ENCODE measurements at places on chromosomes 16 and 17.

- no peak for DNase-seq
These were observed 2.7 kb downstream of the METRN start for GRCh38 chr16:717450-718245.

DNA sequence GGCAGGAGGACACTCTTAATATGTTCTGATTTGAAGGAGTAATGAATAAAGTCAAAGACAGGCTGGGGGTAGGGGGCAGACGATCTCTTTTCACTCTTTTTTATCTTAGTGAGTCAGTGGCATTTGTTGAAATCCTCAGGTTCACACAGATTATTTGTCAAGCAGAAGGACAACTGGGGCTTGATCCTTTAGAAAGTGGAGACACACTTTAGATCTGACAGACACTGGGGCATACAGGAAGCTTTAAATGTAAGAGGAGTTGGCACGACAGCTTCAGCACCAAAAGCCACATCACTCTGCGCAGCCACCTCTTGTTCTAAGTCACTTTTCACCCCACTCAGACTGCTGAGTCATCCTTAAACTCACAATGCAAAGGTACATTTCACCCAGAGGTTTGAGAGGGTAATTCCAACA is 121.5 kb downstream of the STXBP4 start:
- DNase-seq, result no peak

- no peak for DNase-seq
These were observed 4.2 kb upstream of the CCNF start for GRCh38 chr16:2425008-2425518.

DNA sequence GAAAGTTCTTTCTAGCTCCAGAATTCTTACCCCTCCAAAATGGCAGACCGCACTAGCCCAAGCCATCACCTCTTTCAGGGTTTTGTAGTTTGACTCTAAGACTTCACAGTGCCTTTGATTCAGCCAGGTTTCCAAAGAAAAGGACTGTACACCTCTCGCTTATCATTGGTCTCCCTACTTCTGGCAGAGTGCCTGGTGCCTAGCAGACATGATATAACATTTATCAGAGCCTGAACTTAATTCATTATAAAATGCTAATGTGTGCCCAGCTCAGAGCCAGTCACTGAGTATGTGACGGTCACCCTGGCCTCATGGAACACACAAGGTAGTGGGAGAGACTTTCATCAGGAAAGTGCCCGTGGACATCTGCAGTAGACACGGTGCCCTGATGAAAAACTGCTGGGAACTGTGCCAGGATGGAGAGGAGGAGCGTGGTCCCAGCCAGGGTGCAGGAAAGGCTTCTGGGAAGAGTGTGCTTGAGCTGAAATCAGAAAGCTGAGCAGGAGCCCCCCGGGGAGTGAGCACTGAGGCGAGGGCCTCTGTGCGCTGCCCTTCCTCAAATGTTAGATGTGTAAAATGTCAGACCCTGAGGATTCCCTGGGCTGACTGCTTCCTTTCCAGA is 34.3 kb upstream of the LGALS9 start:
- no peak for DNase-seq

DNA sequence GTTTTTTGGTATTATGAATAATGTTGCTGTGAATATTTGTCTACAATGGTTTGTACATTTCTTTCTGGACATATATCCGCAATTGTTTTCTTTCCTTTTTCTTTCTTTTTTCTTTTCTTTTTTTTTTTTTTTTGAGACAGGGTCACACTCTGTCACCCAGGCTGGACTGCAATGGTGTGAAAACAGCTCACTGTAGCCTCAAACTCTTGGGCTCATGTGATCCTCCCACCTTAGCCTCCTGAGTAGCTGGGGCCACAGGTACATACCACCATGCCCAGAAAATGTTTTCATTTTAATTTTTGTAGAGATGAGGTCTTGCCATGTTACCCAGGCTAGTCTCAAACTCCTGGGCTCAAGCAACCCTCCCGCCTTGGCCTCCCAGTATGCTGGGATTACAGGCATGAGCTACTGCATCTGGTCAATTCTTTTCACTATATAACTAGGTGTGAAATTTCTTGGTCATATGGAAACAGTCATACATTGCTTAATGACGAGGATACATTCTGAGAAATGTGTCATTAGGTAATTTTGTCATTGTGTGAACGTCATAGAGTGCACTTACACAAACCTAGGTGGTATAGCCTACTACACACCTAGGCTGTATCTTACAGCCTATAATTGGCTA is 15.2 kb downstream of the IL21R start:
- no peak for DNase-seq

GRCh38 chr17:72691017-72691416 is 401.5 kb downstream of the SLC39A11 start:
- DNase-seq, result peak; percentile 35

GRCh38 chr16:9053006-9053601 is 38.3 kb upstream of the HAPSTR1 start:
- DNase-seq, result peak; percentile 86

- DNase-seq, result no peak
These were observed 72.5 kb downstream of the KNOP1 start for GRCh38 chr16:19645557-19645981.

- no peak for DNase-seq
These were observed 178.2 kb upstream of the SOX9 start for GRCh38 chr17:71942626-71943025.

DNA sequence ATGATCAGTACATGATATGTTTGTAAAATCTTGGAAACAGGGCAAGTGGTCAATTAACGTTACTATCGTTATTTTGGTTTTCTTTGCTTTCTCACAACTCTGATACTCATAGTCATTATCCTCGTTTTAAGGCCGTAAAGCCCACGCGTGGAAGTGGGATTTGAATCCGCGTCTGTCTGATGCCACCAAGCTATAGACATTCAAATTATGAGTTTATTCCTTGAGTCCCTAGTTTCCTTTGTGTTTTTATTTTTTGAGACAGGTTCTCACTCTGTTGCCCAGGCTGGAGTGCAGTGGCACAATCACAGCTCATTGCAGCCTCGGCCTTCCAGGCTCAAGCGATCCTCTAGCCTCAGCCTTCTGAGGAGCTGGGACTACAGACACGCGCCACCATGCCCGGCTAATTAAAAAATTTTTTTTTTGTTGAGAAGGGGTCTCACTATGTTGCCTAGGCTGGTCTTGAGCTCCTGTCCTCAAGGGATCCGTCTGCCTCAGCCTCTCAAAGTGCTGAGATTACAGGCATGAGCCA is 1.0 kb downstream of the DCTN5 start:
- no peak for DNase-seq

Measured in fibroblast of skin of back (primary cell).